NCI-H460 (cell line): ENCODE measurements at places on chromosomes 11 and 22. TPM values are rescaled to one million over a fixed set of nuclear protein-coding genes. Genes with fewer than 3 reads are reported as not detected.

The B4GALNT4 gene
- total RNA-seq, result 8.1 and 8.6 TPM in 2 replicates

The SEC14L6 gene
- not detected in 2 replicates for total RNA-seq

GRCh38 chr11:64121663-64122410, 44.1 kb downstream of the MACROD1 start:
- no peak for DNase-seq

The KRTAP5-1 gene
- total RNA-seq, result not detected in 2 replicates

GRCh38 chr11:64141081-64141783, 24.7 kb downstream of the MACROD1 start:
- no peak for DNase-seq

DNA sequence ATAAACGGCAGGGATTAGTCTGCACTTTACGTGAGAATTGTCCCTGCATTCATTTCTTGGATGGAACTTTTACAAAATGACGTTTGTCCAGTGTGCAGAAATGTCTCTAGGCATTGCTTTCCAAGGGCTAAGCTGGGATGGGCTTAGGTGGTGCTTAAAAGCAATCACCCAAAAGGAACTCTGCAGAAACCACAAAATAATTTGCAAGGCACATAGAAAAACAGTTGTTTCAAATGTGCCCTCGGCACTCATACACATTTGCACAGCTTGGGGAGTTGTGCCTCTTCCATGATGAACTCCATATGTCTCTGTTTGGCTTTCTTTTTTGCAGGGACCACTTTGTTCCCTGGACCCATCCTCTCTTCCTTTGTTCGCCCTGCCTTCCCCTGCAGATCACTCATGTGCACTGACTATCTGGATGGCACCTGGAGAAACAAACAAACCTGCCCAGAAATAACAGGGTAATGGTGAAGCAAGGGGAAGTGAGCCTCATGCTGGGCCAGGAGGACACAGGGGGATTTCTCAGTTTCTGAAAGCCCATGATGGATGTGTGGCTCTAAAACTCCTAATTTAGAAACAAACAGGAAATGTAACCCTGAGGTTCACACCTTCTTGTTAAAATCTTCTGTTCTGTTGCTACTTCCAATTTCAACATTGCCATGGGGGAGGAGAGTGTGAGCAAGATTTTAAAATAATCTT, 150.2 kb downstream of the SNX19 start:
- no peak for DNase-seq

DNA sequence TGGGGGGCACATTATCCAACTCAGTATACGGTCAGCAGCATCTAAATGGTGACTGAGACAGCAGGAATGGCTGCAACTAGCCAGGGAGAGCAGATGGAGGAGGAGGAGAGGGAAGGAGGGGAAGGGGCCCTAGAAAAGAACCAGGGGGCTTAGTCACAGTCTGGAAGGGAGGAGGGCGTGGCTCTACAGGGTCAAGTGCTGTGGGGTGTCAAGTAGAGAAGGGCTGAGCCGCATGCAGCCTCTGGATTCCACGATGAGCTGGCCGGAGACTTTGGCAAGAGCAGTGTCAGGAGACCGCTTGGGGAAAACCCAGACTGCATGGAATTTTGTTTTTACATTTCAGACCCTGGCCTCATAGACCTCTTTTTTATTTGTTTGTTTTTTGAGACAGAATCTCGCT, 25.8 kb upstream of the PPFIA1 start:
- DNase-seq, result no peak
